ENCODE measurements at places on chromosomes 7 and 10.

GRCh38 chr10:55378196-55378595, 577.2 kb upstream of the PCDH15 start:
- no peak for DNase-seq

GRCh38 chr10:114681542-114681941, 23.5 kb upstream of the ABLIM1 start:
- DNase-seq = no peak

DNA sequence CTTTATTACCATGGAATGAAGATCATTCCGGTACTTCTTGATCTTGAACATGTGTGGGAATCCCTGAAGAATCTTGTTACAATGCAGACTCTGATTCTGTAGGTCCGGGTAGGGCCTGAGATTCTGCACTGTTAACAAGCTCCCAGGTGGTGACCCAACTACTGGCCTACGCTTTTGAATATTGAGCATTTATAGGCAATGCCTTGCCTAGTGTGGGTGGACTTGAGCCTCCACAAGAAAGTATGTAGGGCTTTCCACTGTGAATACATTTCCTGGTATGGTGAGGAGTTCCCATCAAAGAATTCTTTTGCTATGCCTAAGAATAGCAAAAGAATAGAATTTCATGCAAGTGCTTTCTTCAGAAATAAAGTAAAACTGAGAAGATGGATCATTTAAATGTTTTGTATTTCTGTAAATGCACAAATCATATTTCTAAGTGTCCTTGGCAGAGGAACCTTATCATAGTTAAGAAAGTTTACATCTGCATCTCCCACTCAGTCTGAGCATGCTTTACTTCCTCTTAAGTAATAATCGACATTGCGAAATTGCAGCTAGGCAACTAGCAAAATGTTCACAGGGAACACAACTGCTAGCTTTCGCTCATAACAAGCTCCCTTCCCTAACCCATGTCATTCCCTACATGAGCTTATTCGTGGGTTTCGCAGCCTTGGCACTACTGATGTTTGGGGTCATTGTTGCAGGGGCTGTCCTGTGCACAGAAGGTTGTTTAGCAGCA, 71.4 kb downstream of the AHR start:
- DNase-seq = no peak

DNA sequence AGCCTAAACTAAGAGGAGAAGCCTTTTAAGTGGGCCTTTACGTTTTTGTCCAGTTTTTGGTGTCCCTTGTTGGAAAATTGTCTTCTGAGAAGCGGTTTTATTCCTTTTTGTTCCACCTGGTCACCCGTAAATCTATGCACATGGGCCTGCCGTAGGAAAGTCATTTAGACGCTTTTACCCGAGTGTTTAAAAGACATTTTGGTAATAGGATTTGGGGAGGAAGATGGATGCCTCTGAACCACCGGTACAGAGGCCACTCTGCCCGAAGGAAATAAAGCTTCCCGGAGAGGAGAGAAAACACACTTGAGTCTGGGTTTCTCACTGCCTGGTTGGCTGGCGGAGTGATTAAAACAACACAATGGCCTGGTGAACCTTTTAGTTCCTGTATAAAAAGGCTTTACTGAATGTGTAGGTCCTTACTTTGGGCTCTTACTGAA, 760 bp downstream of the THNSL1 start:
- DNase-seq = no peak

- no peak for DNase-seq
Observed at GRCh38 chr10:75347186-75347585, 54.4 kb downstream of the ZNF503 start.

Data from hypothalamus (tissue), 51 donors.